ENCODE measurements at places on chromosomes 5 and 9. TPM values are rescaled to one million over a fixed set of nuclear protein-coding genes. Genes with fewer than 3 reads are reported as not detected.

The IFNA1 gene
- total RNA-seq, result not detected

- DNase-seq, result peak; percentile 45
Measured at GRCh38 chr9:74035786-74036185, 461.3 kb upstream of the RORB start.

The TLE4 gene
- total RNA-seq, result 10.8 TPM

DNA sequence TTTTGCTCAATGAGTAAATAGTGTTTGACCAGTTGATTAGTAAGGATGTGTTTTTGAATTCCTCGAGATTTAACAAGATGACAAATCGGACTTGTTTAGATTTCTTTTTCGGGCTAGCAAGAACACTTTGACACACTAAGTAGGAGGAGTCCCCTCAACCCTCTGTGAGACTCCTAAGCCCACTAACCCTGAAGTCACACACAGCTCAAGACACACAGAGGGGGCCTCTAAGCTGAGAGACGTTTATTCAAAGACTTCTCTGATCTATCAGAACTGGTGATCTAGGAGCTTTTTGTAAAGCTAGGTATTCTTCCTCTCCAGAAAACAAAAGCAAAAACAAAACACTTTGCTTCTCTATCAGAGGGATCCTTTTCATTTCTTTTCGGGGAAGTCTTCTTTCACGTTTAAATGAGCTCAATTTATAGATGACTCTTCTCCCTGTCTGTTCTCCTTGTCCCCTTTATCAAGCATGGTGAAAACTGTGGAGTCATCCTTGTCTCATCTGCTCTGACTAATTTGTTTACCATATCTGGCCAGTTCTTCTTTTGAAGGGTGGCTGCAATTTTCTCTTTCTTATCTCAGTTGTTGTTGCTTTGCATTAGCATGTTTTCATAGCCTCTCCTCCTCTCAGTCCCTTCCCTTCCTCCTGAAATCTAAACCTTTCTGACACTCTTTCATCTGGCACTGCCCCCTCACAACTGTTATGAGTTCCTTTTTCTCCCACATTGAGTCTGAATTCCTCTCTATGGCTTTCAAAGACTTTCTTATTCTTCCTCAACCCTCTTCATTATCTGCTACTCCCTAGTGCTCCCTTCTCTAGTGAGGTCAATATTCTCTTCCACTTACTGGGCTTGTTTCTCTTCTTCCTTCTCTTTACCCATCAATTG lies 68.5 kb upstream of the RAI14 start:
- peak; percentile 86 for DNase-seq

The OR13C5 gene
- total RNA-seq, result not detected

DNA sequence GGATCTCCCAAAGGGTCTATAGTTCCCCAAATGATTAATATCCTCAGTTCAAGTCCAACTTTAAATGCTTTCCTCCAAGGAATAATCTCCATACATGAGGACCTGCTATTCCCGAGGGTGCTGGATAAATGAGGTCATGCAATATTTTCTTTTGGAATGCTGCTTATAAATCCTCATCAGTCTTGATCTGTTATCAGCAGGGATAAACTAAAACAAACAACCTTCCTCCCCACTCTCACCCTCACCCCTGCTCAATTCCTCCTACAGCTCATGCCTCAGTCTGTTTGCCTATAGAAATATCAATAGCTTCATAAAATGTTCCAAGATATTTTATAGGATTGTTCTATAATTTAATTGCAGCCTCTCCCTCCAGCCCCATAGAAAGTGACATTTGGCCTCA lies 61.1 kb downstream of the GLRA1 start:
- no peak for DNase-seq

DNA sequence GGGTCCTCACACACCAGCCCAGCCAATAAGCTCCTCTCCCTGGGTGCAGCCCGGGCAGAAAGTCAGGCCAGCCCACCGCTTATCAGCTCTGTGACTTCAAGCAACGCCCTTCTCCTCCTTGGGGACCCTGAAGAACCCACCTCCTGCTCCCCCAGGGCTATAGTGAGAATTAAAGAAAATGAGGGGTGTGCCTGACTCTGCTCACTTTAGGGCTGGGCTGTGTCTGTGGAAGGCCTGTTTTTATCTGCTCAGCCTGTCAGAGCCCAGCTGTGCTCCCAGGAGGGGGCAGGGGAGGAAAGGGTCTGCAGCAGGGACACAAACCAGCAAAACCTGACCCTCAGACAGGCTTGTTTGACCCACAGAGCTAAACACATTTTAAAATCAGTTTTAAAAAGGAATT lies 3.9 kb downstream of the GPRIN1 start:
- no peak for DNase-seq

The RETREG1 gene
- 0.53 TPM for total RNA-seq

DNA sequence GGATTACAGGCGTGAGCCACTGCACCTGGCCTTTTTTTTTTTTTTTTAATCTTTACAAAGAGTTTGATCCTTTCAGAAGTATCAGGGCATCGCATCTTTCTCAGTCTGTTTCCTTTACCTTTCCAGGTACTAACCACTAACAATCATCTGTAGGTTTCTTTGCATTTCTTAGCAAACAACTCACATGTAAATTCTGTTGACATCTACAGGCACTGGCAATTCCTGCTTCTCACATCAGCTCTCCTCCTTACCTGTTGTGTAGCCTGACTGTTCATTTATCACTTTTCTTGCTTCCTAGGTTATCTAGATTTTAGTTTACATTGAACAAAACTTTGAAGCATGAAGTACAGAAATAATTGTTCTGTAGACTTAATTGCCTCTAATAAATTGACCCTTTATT lies 27.5 kb upstream of the VPS13A start:
- no peak for DNase-seq
